Adrenal gland (tissue), 19 donors: ENCODE measurements at places on chromosomes 2 and 18. TPM values are rescaled to one million over a fixed set of nuclear protein-coding genes. Genes with fewer than 3 reads are reported as not detected.

The LINC00305 gene
- 0.33 TPM for total RNA-seq

The PAX8 gene
- total RNA-seq = 72.3 TPM

The PDE11A gene
- total RNA-seq = 0.26 TPM

The CRYBA2 gene
- total RNA-seq = 0.57 TPM

The COL4A3 gene
- total RNA-seq = 39.2 TPM

The SLC9A4 gene
- not detected for total RNA-seq

The GRB14 gene
- 39.6 TPM for total RNA-seq
